ENCODE measurements at places on chromosomes 4 and X.

- H3K4me1 ChIP-seq = no peaks in the 10 kb centered on the region
- no peaks in the 10 kb centered on the region for H3K36me3 ChIP-seq
- DNase-seq = no peak
- H3K27me3 ChIP-seq = no peaks in the 10 kb centered on the region
- H3K27ac ChIP-seq = no peak overlapping the region
- H3K4me3 ChIP-seq = no peak overlapping the region
Measured at GRCh38 chrX:118536687-118537461, 41.3 kb downstream of the DOCK11 start.

DNA sequence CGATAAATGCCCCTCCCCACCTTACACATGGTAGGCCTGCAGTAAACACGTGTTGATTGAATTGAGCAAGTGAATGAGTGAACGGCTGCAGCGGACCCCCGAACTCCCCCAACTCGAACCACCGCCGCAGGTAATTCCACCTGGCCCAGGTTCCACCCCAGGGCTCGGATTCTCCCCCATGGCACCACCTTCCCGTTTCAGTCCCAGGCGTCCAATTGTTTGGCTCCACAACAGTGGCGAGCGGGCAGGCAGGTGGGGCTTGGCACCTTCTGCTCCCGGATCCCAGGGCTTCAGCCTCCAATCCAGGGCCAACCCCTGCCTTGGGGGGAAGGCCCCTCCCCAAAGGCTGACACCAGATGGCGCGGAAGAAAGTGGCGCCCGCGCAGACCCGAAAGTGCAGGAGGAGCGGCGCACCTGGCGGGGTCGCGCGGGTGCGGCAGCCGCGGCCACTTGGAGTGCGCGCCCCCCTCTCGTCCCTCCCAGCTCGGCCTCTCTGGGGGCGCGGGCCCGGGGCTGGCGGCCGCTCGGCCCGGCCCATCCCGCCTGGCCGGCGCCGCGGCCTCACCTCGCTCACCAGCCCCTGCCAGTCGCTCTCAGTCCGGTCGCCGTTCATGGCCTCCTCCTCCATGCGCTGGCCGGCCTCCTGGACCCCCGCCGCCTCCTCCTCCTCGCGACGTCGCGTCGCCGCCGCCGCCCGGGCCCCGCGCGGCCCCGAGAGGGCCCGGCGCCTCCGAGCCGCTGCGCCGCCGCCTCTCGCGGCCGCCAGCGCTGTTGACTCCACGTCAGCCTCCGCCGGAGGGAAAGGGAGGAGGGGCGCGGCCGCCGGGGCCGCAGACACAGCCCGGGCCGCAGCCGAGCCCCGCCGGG, at the start of gene CCDC149:
Gene CCDC149 (minus strand): TSS at position 791 of the 867 bp plus-strand sequence. CDS start 178 bp downstream, at position 613.
- peak within 1 kb of the TSS; percentile 51 for H3K4me3 ChIP-seq
- no peak within 1 kb of the TSS for H3K27ac ChIP-seq
- H3K36me3 ChIP-seq = peaks cover 3% of the 10 kb centered on the region
- H3K4me1 ChIP-seq = peaks cover 3% of the 10 kb centered on the region

DNA sequence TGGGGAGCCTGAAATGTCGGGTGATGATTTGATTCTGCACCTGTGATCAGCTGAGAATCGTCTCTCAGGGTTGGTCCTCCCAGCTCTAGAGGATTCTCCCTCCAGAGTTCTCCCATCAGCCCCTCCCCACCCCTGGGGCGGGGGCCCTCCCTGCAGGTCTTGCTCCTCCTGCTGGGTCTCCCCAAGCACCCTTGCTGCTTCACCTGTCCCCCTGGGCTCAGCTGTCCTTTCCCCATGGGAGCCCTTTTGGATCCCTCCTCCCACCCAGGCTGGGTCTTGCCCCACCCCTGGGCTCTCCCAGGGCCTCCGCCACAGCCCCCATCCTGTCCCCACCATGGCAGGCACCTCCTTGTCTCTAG, 22.2 kb downstream of the PSAPL1 start:
- H3K36me3 ChIP-seq = no peaks in the 10 kb centered on the region
- H3K4me3 ChIP-seq = no peak overlapping the region
- H3K27ac ChIP-seq = no peak overlapping the region

- no peaks in the 10 kb centered on the region for H3K4me1 ChIP-seq
- no peak for DNase-seq
- H3K4me3 ChIP-seq = no peak overlapping the region
- peaks cover 3% of the 10 kb centered on the region for H3K27me3 ChIP-seq
Measured at GRCh38 chrX:41258226-41258625, 75.7 kb upstream of the DDX3X start.

GRCh38 chr4:21901831-21902230, 46.7 kb downstream of the KCNIP4 start:
- H3K4me3 ChIP-seq = no peak overlapping the region
- H3K36me3 ChIP-seq = no peaks in the 10 kb centered on the region
- H3K27me3 ChIP-seq = no peaks in the 10 kb centered on the region
- peaks cover 8% of the 10 kb centered on the region for H3K4me1 ChIP-seq

GRCh38 chr4:4428966-4429875, 42.3 kb downstream of the NSG1 start:
- no peak for DNase-seq
- H3K36me3 ChIP-seq = peaks cover 8% of the 10 kb centered on the region
- H3K27ac ChIP-seq = no peak overlapping the region
- H3K27me3 ChIP-seq = no peaks in the 10 kb centered on the region

DNA sequence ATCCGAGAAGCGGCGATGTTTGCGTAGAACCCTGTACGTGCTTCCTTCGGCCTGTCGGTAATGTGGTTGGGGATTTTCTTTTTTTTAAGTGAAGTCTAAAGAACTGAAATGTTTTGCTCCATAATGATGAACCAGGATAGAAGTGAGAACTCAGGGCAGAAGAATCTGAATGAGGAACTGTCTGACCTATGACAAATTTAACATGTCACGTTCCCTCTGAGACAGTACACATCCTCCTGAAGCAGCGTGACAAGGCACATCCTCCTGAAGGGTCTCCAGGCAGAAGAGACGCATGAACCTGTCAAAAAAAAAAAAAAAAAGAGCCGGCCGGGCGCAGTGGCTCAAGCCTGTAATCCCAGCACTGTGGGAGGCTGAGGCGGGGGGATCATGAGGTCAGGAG, 6.2 kb downstream of the CSF2RA start:
- no peak overlapping the region for H3K27ac ChIP-seq
- no peak overlapping the region for H3K4me3 ChIP-seq
- no peak for DNase-seq
- H3K4me1 ChIP-seq = no peaks in the 10 kb centered on the region
- H3K27me3 ChIP-seq = no peaks in the 10 kb centered on the region

DNA sequence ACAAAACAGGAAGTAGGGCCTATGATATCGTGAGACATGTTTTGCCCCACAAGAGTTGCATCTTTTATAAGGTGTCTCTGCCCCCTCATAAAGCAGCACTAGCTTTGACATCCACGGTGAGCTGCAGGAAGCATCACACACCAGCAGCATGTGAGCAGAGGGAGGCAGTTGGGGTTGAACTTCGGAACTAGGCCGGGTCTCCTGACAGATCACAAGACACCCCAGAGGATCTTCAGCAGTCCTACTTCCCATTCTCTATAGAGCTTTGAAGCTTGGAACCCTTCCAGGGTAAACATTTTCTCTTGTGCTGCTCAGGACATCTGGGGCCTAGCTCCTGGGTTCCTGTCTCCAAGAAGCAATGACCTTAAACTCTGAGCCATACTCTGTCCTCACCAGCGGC, 27.5 kb downstream of the YY2 start:
- H3K4me1 ChIP-seq = no peaks in the 10 kb centered on the region
- H3K27me3 ChIP-seq = no peaks in the 10 kb centered on the region
- DNase-seq = no peak
- no peaks in the 10 kb centered on the region for H3K36me3 ChIP-seq
- H3K27ac ChIP-seq = no peak overlapping the region
- H3K4me3 ChIP-seq = no peak overlapping the region

GRCh38 chr4:81919223-81919622, 447.5 kb upstream of the RASGEF1B start:
- no peak for DNase-seq
- no peak overlapping the region for H3K27ac ChIP-seq
- H3K4me3 ChIP-seq = no peak overlapping the region
- no peaks in the 10 kb centered on the region for H3K27me3 ChIP-seq

- H3K27ac ChIP-seq = no peak overlapping the region
- DNase-seq = no peak
- peaks cover 8% of the 10 kb centered on the region for H3K4me1 ChIP-seq
- H3K4me3 ChIP-seq = no peak overlapping the region
- H3K27me3 ChIP-seq = no peaks in the 10 kb centered on the region
Measured at GRCh38 chrX:16834806-16835205, 35.4 kb downstream of the RBBP7 start.

Data from keratinocyte (primary cell).